ENCODE measurements at places on chromosomes 12 and 14. TPM values are rescaled to one million over a fixed set of nuclear protein-coding genes. Genes with fewer than 3 reads are reported as not detected.

DNA sequence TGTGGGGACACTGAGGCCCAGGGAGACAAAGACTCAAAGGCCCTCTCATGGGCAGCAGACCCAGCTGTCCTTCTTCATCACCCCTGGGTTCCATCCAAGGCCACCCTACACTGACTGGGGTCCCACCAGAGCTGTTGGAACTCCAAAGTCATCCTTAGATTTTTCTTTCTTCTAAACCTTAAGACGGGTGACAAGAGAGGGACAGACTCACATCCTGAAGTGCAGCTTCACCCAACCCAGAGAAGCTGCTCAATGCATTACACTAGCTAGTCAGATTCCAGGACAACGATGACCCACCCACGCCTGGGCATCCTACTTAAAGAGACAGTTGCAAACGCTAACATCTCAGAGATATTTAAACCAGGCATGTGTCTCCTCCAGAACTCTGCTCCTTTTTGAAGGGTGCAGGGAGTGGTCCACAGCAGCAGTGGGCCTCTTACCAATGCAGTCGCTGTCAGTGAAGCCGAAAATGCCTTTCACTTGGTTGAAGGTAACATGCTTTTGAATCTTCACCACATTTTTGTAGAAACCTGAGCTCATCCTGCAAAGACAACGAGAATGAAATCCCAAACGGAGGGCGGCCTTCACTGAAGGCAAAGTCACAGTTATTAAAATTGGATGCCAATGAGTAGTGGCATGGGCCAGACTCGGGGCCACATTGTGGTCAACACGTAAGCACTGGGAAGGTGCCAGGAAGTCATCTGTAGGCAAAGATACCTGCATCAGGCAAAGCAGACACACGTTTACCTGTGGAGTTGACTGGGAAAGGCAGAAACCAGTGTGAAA is 23.4 kb downstream of the SLC25A47 start:
- DNase-seq, result no peak
- H3K27me3 ChIP-seq, result no peaks in the 10 kb centered on the region
- H3K27ac ChIP-seq, result no peak overlapping the region
- peaks cover 59% of the 10 kb centered on the region for H3K36me3 ChIP-seq
- H3K4me1 ChIP-seq, result peaks cover 37% of the 10 kb centered on the region
- H3K4me3 ChIP-seq, result no peak overlapping the region

GRCh38 chr14:75479770-75480600 is 42.3 kb upstream of the BATF start:
- no peaks in the 10 kb centered on the region for H3K4me1 ChIP-seq
- no peaks in the 10 kb centered on the region for H3K36me3 ChIP-seq
- no peak overlapping the region for H3K4me3 ChIP-seq
- no peak overlapping the region for H3K27ac ChIP-seq

DNA sequence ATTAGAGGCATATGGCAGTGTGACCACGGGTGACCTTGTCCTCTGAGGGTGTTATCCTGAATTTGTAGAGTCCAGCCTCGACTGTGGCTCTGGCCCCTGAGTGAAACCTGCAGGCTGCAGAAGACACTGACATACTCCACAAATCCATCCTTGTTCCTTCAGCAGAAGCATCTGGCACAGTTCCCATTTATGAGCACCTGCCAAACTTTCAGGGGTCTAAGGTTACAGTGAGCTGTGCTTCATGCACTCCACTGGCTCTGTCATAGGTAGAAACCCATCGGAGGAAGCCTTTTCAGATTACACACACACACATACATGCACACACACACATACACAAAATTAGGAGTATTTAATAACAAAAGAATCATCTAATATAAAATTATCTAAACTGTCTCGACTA is 13.6 kb upstream of the NUAK1 start:
- peaks cover 29% of the 10 kb centered on the region for H3K27me3 ChIP-seq
- H3K4me3 ChIP-seq, result no peak overlapping the region
- H3K27ac ChIP-seq, result no peak overlapping the region
- H3K36me3 ChIP-seq, result no peaks in the 10 kb centered on the region
- DNase-seq, result no peak

- no peak for DNase-seq
- H3K4me1 ChIP-seq, result no peaks in the 10 kb centered on the region
- H3K27ac ChIP-seq, result no peak overlapping the region
- H3K4me3 ChIP-seq, result no peak overlapping the region
These were observed 94.6 kb upstream of the PRICKLE1 start for GRCh38 chr12:42683933-42684801.

GRCh38 chr12:15729097-15729496 is 60.1 kb downstream of the EPS8 start:
- no peaks in the 10 kb centered on the region for H3K36me3 ChIP-seq
- DNase-seq, result no peak
- H3K4me1 ChIP-seq, result no peaks in the 10 kb centered on the region
- no peak overlapping the region for H3K27ac ChIP-seq
- H3K4me3 ChIP-seq, result no peak overlapping the region

CD163 gene
- not detected for total RNA-seq

RNASE3 gene
- total RNA-seq, result not detected

GALNT16 gene
- total RNA-seq, result 0.21 TPM

Measured in activated T-cell treated with anti-CD3 and anti-CD28 coated beads, Interleukin-2, amount 50 U/mL, for 72 hours (primary cell).